GM12891 (cell line): ENCODE measurements at places on chromosomes 3 and 15.

DNA sequence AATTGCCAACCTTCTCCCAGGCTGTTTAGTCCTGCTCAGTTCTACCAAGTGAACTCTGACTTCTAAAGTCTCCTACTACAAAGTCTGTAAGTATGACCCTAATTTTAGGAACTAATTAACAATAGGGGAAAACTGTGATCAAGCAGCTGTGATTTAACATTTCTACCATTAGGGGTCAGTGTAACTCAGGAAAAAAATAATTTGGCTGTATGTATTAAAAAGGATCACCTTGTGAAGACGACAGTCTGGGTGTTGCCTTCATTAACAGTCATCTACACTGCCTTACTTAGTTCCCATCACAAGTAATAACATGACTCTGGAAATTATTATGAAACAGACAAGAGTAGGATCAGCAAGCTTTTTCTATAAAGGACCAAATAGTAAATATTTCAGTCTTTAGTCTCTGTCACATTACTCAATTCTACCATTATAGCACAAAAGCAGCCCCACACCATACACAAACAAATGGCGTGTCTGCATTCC lies 4.2 kb upstream of the NPHP3 start:
- no peak for DNase-seq

- no peak for DNase-seq
Measured at GRCh38 chr3:5110337-5110736, 11.8 kb upstream of the ARL8B start.

DNA sequence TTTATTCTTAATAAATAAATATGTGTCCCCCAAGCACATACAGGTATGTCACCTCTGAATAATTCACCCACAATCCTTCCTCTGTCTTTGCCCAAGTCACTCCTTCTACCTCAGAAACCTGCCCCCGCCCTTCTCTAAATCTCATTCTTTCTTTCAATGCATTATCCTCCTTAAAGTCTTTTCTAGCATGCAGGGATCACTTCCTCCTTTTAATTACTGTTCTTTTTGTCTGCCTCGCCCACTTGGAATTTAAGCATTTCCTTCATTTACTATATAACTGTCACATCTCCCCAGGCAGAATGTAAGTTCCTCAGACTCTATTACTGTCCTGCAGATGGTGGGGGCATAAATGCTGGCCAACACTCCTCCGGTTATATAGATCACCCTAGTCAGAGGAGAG lies 7.8 kb downstream of the CCDC80 start:
- DNase-seq, result no peak

DNA sequence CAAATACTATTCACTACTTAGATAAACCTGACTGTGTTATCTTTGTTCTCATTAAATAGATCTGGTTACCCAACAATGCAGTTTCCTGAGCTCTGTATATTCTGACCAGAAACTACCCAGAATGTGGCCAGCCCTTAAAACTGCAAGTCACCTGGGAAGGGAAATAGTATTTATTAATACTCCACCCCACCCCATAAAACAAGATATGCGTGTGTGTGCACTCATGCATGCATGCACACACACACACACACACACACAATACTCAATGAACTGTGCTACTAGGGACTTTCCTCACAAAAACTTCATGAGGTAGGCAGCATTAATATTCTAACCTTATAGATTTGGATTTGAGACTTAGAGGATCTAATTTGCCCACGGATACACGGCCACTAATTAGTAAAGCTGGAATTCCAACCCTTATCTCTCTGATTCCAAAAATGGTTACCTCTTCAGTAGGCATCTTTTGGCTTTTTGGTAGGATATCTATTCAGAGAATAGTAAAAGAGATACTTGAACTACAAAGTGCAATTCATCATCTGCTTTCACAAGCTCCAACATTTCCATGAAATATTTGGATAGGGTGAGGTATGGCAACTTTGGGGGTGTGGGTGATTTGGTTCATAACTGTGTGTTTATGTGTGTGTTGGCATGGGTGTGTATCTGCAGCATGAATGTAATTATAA lies 197.0 kb upstream of the CFAP20DC start:
- no peak for DNase-seq

GRCh38 chr3:39148435-39149058 lies 4.8 kb downstream of the CSRNP1 start:
- no peak for DNase-seq

- no peak for DNase-seq
Measured at GRCh38 chr15:100775581-100776185, 103.9 kb upstream of the ALDH1A3 start.

DNA sequence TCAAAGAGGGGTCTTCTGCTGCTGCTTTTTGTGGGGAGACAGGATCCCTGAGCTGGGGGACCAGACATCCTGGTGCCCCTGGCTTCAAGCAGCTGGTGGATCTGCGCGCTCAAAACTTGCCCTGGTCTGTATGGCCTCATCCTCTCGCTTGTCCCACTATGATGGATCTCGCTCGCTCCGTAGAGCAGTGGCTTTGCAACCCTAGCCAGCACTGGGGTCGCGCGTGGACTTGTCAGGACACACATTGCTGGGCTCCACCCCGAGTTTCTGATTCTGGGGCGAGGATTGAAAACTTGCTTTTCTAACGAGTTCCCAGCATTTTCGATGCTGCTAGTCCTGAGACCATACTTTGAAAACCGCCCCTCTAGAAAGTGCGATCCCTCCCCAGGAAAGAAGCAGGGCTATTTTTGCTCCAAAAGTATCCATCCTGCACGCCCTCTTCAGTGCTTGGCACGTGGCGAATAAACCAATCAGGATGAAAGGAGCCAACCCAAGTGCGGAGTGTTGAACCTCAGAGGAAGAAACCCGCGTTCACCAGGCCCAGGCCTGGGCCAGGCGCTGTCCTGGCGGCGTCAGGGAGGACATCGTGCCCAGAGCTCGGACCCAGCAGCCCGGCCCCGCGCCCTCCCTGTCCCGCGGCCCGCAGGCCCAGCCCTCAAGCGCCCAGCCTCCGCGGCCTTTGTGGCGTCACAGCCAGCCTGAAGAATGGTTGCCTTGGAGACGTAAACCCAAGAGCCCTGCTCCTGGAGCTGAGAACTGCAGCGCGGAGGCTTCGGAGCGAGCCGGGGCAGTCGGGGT lies at the start of gene CFAP100:
TSS of gene CFAP100 (plus strand) at position 731 of the 798 bp plus-strand sequence. CDS start 1,092 bp downstream, outside the sequence.
- no peak for DNase-seq
